ENCODE measurements at places on chromosomes 16 and 17.

GRCh38 chr17:13490427-13490826 lies 111.3 kb downstream of the HS3ST3A1 start:
- DNase-seq: no peak

GRCh38 chr16:7456211-7456610 lies 123.6 kb downstream of the RBFOX1 start:
- DNase-seq: no peak

DNA sequence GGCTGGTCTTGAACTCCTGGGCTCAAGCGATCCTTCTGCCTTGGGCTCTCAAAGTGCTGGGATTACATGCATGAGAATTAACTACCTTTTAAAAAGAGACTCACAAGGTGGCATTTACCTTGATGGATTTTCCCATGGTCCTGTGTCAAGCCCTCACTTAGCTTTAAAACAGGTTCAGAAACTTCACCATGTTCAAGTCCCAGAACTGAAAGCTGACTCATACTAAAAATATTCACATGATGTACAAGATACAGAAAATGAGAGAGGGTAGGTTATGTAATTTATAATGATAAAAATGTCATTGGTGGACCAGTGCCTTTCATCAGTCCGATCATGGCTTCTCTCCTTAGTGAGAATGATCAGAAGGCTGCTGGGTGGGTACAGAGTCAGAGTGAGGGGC lies 4.3 kb upstream of the AKAP1 start:
- peak; percentile 25 for DNase-seq

DNA sequence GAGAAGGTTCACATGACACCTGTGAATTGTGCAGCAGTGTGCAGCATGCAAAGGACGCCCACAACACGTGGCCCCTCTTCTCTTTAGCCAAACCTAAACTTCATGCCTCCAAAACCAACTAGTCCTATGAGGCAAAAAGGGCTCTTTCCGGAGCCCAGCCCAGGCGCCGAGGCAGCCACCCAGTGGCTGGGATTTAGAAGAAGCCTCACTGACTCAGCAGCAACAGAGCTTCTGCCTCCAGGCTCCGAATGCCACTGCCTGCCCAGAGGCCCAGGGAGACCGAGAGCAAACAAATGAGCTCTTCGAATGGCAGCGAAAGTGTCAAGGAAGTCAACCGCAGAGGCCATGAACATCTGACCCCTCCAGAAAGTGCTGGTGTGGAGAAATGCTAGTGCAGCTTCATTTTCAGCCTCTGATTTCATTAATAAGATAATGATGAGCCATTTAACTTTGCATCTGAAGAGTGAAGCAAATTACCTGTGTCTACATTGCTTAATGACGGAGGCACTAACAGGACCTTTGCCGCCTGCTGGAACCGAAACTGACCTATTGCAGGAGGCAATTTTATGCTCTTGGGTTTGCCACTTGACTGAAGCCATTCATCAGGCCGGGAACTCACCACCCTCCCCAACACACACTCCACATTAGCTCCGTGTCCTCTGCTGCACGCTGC lies 157.7 kb upstream of the RPL38 start:
- DNase-seq: no peak

GRCh38 chr16:85286066-85286831 lies 174.0 kb upstream of the CIBAR2 start:
- DNase-seq: no peak

DNA sequence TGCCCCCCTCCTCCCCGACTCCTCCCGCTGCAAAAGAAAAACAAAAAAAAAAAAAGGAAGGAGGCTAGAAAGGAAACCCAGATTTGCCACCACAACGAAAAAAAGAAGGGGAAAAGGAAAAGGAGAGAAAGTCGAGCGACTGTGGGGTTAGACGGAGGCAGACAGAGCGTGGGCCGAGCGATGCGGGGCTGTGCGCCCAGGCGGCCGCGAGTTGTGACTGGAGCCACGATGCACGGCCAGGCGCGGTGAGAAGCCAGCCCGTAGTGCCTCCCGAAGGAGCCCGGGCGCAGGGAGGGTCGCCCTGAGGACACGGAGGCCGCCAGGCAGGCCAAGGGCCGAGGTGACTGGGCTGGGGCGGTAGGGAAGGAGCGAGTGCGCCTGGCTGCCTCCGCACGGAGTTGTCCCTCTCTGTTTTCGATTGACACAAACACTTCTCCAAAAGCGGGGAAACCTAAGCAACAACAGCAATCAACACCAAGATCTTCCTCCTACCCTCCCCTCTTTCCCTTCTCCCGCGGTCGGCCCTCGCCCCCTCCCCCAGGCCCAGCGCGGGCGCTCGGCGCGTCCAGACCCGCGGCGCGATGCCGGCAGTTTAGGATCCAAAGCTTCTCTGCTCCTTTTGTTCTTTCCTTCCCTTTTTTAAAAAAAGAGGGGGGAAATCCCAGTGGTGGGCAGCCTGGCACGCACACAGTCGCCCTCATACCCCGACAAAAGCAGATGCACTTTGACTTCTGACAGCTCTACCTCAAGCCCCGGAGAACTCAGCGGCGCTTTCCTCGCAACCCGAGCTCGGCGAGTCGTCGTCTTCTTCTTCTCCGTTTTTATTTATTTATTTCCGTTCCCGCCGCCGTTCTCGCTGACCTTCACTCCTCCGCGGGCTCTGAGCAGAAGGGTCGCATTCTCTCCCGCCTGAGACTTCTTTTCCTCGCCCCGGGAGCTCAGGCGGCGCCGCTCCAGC lies at the start of gene LHX1:
TSS of gene LHX1 (plus strand) at position 475 of the 958 bp plus-strand sequence. CDS start 723 bp downstream, outside the sequence.
- DNase-seq: no peak

DNA sequence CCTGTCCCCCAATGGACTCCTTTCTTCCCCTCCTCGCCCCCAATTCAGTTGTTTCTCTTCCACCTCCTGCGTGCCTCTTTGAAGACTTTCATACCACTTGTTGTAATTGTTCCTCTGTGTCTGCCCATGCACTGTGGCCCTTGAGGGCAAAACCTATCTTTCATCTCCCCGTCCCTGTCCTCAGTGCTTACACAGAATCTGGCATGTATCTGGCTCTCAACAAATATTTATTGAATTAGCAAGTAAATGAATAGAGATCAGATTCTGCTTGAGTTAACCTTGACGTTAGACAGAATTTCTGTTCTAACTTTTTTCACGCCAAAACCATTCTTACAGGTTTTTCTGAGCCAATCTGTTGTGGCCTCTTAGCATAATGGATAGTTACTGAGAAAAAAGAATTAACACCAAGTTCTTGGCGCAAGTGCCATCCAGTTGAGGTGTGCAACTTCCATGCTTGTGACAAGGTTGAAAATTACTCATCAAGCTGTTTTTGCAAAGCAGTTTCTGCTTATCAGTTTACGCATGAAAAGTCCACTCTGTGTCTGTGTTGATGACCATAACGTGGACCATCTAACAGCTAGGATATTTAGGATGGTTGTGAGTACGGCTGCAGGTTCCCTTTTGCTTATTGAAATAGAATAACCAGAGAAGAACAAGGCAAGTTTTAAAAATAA lies 215.1 kb downstream of the PRKCA start:
- DNase-seq: no peak

GRCh38 chr16:19329932-19330331 lies 44.4 kb downstream of the CLEC19A start:
- no peak for DNase-seq

GRCh38 chr16:58425756-58426494 lies 33.7 kb downstream of the GINS3 start:
- no peak for DNase-seq

GRCh38 chr17:42106009-42106408 lies 6.5 kb downstream of the DHX58 start:
- DNase-seq: no peak

DNA sequence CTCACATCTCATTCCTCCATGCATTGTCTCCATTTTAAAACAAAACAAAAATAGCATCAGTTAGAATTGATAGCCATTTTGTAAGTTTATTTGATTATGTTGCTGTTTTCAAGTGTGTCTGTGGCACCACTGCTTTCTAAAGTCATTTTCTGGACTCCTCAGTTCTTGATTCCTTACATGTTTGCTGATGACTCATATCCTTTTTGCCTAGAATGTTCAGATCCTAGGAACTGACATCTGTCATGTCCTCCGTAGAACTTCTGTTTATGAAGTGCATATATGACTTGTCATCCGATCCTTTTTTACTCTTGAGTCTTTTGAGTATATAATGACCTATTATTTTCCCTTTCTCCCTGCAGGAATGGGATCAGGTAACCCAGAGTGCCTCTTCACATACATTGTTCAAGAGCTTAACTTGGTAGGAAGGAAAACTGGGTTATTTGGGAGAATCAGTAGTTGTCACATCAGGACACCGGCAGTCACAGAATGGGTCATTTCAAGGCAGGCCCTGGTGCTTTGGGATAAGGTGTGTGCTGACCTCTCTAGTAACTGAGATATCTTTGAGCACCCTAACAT lies 69.2 kb downstream of the MAP2K4 start:
- peak; percentile 69 for DNase-seq

DNA sequence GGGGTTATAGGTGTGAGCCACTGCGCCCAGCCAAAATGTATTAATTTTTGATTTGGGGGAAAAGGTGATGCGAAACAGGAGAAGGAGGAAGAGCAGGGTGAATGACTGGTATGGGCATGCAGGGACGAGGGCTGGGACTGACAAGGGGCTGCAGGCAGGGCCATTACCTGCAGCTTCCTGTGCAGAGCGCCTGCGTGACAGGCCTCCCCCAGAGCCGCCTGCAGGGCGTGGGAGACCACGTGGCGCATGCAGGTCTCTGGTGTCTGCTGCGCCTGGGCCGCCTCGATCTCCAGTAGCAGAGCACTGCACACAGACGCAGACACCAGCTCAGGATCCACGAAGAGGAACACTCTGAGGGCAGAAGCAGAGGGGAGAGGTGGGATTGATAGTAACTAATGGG lies 32.4 kb downstream of the PIK3R6 start:
- DNase-seq: no peak

- DNase-seq: no peak
These were observed 402.6 kb upstream of the KIF2B start for GRCh38 chr17:53420035-53420641.

GRCh38 chr16:27235055-27235937 lies 32.0 kb downstream of the KDM8 start:
- peak; percentile 89 for DNase-seq

- peak; percentile 11 for DNase-seq
These were observed 31.4 kb downstream of the COG1 start for GRCh38 chr17:73224237-73224636.

GRCh38 chr16:30416624-30417528 lies 9.5 kb downstream of the ZNF771 start:
- no peak for DNase-seq

DNA sequence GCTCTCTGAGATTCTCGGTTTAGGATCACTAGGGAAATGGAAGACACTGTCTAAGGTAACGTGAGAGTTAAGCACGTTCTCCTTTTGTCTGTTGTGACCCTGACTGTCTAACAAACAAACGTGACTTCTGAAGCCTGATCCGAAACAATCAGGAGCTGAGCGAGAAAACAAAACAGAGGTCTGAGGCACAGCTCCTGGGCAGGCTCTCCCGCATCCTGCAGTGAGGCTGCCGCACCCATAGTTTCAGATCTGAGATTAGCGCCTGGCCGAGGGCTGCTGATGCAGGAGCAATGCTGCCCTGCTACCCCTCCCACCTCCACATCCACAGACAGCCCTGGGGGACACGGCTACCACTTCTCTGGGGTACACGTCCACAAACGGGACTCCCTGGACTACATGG lies 46.7 kb downstream of the RNF157 start:
- DNase-seq: no peak

DNA sequence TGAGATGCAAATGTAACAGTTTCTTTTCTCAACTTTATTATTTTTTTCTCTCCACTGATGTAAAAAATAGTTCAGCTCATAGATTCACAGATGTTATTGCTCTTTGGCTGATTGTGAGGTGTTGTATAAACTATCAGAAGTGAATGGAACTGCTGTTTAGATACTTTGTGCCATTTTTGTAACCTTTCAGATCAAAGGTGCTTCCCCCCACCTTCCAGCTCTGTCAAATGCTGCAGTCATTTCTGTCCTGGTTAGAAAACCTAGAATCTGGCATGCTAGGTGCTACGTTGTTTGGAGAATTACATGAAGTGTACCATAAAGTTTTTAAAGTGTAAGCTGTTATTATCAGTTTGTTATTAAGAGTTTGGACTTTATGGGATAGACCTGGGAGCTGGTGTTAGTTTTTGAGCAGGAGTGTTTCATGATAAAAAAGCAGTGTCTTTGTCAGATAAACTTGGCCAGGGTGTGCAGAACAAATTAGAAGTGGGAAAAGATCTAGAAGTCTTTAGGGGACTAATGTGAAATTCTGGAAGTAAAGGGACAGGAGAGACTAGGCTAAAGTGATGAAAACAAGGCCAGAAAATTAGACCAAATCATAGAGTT lies 1.8 kb upstream of the WIPI1 start:
- no peak for DNase-seq

DNA sequence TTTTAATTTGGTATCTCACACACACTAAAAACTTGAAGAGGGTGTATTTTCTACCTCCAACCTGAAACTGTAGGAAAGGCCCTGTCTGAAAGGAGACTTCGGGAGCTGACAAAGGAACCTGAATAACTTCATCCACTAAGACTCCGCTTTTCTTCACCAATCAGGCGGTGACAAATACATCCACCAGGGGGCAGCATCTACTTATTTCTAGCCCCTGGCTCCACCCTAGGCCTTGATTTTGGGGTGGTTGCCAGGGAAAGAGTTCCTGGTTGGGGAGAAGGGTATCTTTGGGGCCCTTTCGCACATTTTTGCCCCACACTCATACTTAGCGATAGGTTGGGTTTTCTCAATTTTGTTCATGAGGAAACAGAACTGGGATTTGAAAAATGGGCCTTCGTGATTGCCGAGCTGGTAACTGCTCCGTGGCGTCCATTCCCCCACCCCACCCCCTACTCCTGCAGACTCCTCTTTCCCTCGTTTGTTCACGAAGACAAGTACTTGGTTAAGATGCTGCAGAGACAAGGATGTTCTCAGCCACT lies 4.8 kb upstream of the ARL4D start:
- peak; percentile 78 for DNase-seq

DNA sequence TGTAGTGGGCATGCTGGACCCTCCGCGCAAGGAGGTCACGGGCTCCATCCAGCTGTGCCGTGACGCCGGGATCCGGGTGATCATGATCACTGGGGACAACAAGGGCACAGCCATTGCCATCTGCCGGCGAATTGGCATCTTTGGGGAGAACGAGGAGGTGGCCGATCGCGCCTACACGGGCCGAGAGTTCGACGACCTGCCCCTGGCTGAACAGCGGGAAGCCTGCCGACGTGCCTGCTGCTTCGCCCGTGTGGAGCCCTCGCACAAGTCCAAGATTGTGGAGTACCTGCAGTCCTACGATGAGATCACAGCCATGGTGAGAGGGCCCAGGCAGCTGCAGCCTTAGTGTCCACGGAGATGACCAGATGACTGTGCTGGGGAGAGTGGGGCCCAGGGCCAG lies 22.3 kb downstream of the ATP2A1 start:
- DNase-seq: no peak

GRCh38 chr17:79960788-79961522 lies 74.7 kb downstream of the TBC1D16 start:
- DNase-seq: no peak

DNA sequence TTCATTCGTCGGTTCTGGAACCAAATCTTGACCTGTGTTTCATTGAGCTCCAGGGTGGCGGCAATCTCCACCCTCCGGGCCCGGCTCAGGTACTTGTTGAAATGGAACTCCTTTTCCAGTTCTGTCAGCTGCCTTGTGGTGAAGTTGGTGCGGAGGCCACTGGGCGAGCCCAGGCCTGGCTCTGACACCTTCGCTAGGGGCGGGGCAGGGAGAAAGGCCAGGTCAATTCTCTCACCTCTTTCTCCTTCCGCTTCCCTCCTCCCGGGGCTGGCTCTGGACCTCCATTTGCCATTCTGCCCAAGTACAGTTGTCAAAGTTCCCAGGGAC lies 1.2 kb downstream of the HOXB1 start:
- DNase-seq: no peak

- no peak for DNase-seq
These were observed 35.2 kb downstream of the SLC7A5 start for GRCh38 chr16:87834005-87834667.

Measured in amniotic epithelial cell (primary cell).